ENCODE measurements at places on chromosomes 4 and X.

DNA sequence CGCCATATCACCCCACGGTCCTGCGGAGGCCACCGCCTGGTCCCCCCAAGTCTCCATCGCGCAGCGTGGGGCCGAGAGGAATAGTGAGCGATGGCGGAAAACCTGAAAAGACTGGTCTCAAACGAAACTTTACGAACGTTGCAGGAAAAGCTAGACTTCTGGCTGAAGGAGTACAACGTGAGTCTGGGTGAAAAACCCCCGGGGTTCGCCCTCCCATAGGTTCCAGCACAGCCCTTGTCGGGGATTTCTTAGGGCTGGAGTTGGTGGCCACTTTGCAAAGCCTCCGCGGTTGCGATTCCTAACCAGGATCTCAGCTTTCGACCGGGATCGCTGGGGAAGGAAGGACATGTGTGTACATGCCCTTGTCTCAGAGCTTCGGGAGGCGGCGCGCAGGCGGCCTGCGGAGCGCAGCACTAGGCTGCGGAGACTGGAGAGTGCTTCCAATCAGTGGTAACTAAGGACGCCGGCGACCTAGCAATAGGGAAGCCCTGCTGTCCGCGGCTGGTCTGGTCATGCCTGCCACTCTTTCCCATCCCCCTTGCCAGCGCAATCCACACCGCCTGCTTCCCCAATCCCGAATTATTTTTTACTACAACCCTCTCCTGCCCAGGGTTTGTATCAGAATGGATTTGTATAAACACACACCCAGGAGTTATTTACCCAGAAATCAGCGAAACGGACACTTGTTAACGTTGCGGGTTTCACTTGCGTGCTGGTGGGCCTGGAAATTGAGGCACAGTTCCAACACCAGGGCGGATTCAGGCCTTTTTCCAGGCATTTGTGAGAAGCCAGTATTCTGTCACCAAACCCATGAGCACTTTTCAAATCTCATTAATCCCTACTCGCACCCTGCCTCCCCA lies 741 bp downstream of the SPATA18 start:
- DNase-seq, result peak; percentile 86

- no peak for DNase-seq
Measured at GRCh38 chrX:1170243-1170642, 42.2 kb downstream of the CRLF2 start.

GRCh38 chr4:158814636-158815330 lies 46.0 kb downstream of the FNIP2 start:
- DNase-seq, result no peak

- no peak for DNase-seq
Measured at GRCh38 chr4:161762796-161763195, 401.0 kb downstream of the FSTL5 start.

GRCh38 chr4:38119668-38120385 lies 159.6 kb downstream of the PTTG2 start:
- DNase-seq, result no peak

GRCh38 chr4:113116414-113117357 lies 67.2 kb downstream of the ANK2 start:
- peak; percentile 5 for DNase-seq

- no peak for DNase-seq
Measured at GRCh38 chrX:47576021-47576898, 6.0 kb upstream of the TIMP1 start.

GRCh38 chrX:123871309-123871708 lies 11.5 kb downstream of the XIAP start:
- DNase-seq, result no peak

GRCh38 chr4:27068151-27068867 lies 207.7 kb downstream of the STIM2 start:
- no peak for DNase-seq

- no peak for DNase-seq
Measured at GRCh38 chrX:9606971-9607370, 142.1 kb downstream of the TBL1X start.

DNA sequence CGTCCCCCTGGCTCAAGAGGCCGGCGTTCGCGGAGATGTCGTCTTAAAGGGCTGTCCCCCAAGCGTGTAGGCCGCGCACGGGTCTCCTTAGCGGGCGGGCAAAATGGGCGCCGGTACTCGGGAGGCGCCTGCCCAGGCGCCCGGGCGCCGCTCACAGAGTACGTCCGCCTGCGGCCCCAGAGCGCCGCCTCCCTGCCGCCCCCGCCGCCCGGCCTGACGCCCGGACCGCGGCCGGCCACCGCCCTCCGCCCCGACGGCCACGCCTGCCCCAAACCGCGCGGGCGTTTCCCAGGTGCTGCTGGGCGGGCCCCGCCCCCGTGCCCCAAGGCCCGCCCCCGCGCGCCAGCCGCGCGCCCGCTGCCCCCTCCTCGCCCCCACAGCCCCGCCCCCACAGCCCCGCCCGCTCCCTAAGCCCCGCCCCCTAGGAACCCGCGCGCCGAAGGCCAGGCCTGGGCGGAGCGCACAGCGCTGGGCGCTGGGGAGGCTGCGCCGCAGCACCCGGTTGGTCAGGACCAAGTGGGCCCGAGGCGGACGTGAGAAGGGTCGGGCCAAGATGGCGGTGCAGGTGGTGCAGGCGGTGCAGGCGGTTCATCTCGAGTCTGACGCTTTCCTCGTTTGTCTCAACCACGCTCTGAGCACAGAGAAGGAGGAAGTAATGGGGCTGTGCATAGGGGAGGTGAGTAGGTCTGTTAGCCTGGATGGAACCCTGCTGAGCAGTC lies at the start of the genes BRCC3, CMC4 and MTCP1:
Gene BRCC3 (plus strand): TSS at position 534 of the 719 bp plus-strand sequence. CDS start 20 bp downstream, at position 554.
Gene CMC4 (minus strand): TSS at position 162 of the 719 bp plus-strand sequence. CDS start 7,113 bp downstream, outside the sequence.
Gene MTCP1 (minus strand): TSS at position 162 of the 719 bp plus-strand sequence. CDS start 5,126 bp downstream, outside the sequence.
- peak; percentile 86 for DNase-seq

GRCh38 chr4:178871476-178871875 lies 1429.2 kb upstream of the AGA start:
- no peak for DNase-seq
